Natural killer cell (primary cell): ENCODE measurements at places on chromosomes 2 and 18. TPM values are rescaled to one million over a fixed set of nuclear protein-coding genes. Genes with fewer than 3 reads are reported as not detected.

ALPI gene
- total RNA-seq = not detected

ANAPC1 gene
- total RNA-seq = 50.8 TPM

HRH4 gene
- not detected for total RNA-seq

NOSTRIN gene
- not detected for total RNA-seq

TMEM247 gene
- not detected for total RNA-seq

UBR3 gene
- 41.0 TPM for total RNA-seq

FSHR gene
- total RNA-seq = not detected
